ENCODE measurements at places on chromosomes 11 and 22.

DNA sequence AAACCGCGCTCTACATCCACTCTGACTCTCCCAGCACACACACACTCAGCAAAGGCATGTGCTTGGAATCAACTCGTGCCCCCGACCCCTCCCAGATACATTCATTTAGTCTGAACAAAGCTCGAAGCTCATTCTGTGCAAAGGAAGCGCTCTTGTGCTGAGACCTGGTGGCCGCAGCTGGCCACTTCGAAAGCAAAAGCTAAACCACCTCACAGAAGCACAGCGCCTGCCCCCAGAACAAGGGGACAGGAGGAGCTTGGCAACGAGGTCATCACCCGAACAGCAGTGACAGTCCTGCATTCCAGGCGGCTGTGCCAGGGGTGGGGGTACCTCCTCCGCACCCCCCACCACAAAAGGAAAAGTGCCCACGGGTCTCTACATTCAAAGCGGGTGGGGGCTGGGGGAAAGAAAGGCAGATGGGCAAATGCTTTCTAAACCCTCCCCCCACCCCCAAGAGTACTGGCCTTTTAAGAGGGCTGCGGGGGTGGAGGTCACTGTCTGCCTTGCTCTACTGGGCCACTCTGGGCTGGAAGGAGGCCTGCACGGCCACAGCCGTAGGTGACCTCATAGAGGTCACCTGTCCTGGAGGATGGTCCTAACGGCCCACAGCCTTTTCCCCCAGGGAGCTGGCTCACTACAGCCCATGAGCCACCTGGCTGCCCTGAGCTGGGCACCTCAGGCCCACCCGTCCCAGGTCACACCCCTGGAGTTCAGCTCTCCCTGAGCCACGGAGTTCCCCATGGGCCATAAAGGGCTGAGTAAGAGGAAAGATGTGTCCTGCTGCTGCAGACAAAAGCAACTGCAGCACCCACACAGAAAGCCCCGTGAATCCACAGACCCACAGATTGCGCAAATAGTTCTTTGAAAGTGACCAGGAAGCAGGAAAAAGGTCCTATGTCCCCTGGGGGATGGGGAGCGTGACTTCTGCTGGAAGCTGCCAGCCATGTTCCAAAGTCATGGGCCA is 21.3 kb downstream of the CBX7 start:
- DNase-seq, result no peak

- DNase-seq, result no peak
Measured at GRCh38 chr22:25064894-25065560, 112.5 kb downstream of the KIAA1671 start.

DNA sequence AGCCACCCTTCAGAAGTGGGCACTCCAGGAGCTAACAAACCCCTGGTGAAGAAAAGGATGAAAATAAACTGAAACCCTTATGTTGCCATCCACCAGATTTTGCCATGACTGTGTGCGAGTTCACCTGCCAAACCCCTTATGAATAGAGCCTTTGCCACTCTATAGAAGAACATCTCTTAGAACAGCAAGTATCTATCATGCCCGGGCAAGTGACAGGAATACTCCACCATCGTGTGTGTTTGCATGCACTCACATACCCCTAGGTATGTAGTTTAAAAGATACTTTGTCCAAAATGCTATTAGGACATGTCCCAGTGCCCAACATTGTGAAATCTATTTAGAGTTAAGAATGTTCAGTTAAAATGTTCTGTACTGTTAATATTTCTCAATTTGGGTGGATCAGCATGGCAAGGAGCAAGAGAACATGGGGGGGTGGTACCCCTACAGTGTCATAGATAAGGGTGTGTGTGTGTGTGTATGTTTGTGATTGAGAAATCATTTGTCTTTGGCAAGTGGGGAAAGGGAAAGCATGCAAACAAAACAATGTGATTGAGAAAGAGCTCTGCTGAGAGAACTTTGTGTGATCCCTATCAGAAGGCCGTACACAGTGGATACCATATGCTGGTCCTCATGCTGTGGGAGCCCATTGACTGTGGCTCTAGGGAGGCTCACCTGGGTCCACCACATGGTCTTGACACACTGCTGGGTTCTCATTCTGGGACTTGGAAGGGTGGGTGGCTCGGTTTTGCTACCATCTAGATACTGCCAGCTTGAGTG is 94.9 kb downstream of the ZBTB16 start:
- DNase-seq, result no peak

GRCh38 chr11:107457205-107457557 is 444 bp downstream of the CWF19L2 start:
- DNase-seq, result no peak

DNA sequence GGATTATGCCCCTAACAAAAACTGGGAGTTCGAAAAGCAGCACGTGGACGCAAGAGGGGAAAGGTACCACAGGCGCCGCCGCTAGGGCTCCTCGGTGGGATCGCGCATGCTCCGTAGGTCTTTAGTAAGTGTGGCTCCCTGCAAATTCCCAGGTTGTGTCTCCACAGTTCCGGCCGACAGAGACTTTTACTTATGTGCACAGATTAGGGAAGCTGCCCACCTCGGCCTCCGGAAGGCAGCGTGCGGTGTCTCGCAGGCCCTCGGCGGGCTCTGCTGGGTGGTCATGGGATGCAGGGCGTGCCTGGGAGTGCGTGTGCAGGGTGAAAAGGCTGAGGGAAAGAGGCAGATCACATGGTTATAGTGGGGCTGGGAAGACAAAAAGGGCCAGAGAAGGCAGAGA is 39.7 kb upstream of the PANX1 start:
- DNase-seq, result no peak

- no peak for DNase-seq
Measured at GRCh38 chr11:111765320-111765983, 737 bp downstream of the PPP2R1B start.

DNA sequence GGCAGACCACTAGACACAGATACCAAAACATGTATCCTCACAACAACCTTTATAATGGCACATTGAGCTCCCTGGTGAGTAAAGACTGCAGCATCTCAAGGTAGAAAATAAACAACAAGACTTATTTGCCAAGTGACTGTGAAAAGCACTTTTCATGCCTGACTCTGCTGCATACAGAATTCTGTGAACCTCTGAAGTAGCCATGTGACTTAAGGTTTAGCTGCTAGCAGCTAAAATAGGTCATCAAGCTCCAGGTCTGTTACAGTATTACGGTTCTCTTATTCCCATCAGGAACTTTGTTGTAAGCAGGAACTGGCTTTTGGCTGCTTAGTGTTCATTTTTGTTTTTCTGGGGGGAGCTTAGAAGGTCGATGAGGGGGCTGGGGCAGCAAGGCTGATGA is 139.4 kb downstream of the PAX6 start:
- no peak for DNase-seq

GRCh38 chr11:120985718-120986569 is 38.0 kb upstream of the TBCEL start:
- peak; percentile 42 for DNase-seq
